ENCODE measurements at places on chromosomes 11 and 22.
A peak's percentile ranks its signal among the peaks of the same experiment; 100 is the strongest.

DNA sequence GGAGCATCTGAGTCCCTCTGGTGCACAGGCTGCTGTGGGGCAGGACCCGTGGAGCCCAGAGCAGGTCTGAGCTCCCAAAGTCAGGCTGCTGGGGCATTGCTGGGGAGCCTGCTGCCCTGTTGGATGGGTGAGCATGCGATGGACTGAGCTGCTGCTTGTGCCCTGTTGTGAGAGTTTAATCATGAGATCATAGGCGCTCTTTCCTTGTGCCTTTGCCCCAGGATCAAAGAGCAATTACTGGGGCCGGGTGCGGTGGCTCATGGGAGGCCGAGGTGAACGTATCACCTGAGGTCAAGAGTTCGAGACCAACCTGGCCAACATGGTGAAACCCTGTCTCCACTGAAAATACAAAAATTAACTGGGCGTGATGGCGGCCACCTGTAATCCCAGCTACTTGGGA, 37.5 kb downstream of the MUC6 start:
- H3K36me3 ChIP-seq = peaks cover 28% of the 10 kb centered on the region
- H3K27me3 ChIP-seq = no peaks in the 10 kb centered on the region
- no peak overlapping the region for H3K4me3 ChIP-seq
- peaks cover 25% of the 10 kb centered on the region for H3K4me1 ChIP-seq
- H3K27ac ChIP-seq = no peak overlapping the region

- H3K27ac ChIP-seq = peak overlapping the region; percentile 47
- peaks cover 100% of the 10 kb centered on the region for H3K36me3 ChIP-seq
- no peaks in the 10 kb centered on the region for H3K27me3 ChIP-seq
- H3K4me3 ChIP-seq = no peak overlapping the region
- H3K4me1 ChIP-seq = no peaks in the 10 kb centered on the region
Observed at GRCh38 chr11:47731475-47731874, 16.3 kb upstream of the AGBL2 start.

DNA sequence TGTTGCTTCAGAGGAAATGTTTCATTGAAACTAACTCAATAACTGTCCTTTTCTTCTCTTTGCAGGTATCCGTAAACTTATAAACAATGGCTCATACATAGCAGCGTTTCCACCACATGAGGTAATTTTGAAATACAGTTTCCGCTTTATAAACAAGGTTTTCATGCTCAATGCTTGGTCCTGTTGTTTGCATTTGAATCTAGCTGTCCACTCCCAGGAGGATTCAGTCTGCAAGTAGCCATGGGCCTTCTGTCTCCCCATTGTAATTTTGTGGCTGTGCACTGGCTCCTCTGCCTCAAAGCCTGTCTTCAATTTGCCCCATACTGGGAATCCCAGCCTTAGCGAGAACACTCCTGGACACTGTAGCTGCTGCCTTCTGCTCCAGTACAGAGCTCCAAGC, 34.7 kb downstream of the MUC15 start:
- no peaks in the 10 kb centered on the region for H3K27me3 ChIP-seq
- no peak overlapping the region for H3K27ac ChIP-seq
- H3K4me3 ChIP-seq = no peak overlapping the region
- DNase-seq = no peak
- H3K4me1 ChIP-seq = no peaks in the 10 kb centered on the region
- no peaks in the 10 kb centered on the region for H3K36me3 ChIP-seq

DNA sequence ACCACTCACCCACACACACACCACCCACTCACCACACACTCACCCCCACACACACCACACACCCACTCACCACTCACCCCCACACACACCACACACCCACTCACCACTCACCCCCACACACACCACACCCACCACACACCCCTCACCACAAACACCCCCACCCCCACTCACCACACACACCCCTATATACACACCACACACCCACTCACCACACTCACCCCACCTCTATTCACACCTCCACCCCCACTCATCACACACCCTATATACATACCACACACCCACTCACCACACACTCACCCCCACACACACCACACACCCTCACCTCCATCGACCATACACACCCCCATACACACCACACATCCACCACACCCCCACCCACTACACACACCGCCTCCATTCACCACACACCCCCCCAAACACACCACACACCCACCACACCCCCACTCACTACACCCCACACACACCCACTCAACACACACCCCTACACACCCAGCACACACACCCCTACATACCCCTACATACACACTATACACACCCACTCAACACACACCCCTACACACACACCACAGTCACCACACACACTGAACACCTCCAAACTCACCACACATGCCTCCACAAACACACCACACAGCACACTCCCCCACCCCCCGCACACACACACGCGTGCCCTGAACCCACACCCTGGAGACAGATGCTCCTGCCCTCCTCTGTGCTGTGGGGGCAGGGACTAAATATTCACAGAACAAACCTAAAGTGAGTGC, 19.0 kb upstream of the TTLL12 start:
- no peak overlapping the region for H3K4me3 ChIP-seq
- H3K27ac ChIP-seq = peak overlapping the region; percentile 88
- no peaks in the 10 kb centered on the region for H3K27me3 ChIP-seq
- peaks cover 13% of the 10 kb centered on the region for H3K4me1 ChIP-seq
- H3K36me3 ChIP-seq = peaks cover 19% of the 10 kb centered on the region

- peaks cover 42% of the 10 kb centered on the region for H3K27me3 ChIP-seq
- no peaks in the 10 kb centered on the region for H3K4me1 ChIP-seq
- no peak overlapping the region for H3K4me3 ChIP-seq
- DNase-seq = no peak
Observed at GRCh38 chr11:32379719-32380118, 55.6 kb downstream of the WT1 start.

All from effector memory CD8-positive, alpha-beta T cell (primary cell).